Activated CD4-positive, alpha-beta T cell treated with anti-CD3 and anti-CD28 coated beads for 4 hours (primary cell): ENCODE measurements at places on chromosomes 1 and 21.

DNA sequence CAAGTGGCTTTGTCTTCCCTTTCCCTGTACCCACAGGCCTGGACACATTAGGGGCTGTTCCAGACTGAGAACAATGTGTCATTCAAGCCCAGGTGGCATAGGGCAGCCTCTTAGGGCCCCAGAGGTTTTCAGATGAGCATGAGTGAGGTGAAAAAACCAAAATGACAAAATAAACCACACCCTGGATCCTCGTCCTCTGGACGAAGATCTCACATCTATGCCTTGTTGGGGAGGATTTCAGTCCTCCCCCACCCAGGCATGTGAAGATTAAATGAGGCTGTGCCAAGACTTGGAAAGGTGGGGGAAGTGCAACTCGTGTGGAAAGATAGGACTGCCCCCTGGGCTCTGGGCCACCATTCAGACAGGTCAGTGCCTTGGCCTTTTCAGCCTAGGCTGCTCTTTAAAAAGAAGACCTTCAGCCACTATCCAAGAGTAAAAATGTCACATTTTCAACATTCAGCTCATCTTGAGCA lies 32.8 kb upstream of the IL19 start:
- no peak for DNase-seq

GRCh38 chr1:117582451-117582850 lies 23.4 kb upstream of the TENT5C start:
- DNase-seq, result no peak

GRCh38 chr1:96863449-96863848 lies 141.9 kb downstream of the PTBP2 start:
- no peak for DNase-seq

DNA sequence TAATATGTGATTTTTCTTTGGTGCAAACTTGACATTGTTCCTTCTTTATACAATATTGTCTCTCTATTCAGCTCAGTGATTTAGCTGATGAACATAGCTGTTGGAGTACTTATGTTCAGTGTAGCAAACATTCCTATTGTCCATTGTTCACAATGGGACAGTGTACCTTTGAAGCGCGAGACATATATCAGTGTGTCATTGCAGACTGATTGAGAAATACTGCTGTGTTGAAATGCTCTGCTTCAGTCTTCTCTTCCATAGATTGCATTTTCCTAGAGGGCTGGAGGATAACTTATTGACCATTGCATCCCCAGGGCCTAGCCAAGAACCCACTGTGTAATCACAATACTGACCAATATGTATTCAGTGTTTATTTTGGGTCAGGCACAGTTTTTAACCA lies 46.5 kb downstream of the HLX start:
- no peak for DNase-seq

DNA sequence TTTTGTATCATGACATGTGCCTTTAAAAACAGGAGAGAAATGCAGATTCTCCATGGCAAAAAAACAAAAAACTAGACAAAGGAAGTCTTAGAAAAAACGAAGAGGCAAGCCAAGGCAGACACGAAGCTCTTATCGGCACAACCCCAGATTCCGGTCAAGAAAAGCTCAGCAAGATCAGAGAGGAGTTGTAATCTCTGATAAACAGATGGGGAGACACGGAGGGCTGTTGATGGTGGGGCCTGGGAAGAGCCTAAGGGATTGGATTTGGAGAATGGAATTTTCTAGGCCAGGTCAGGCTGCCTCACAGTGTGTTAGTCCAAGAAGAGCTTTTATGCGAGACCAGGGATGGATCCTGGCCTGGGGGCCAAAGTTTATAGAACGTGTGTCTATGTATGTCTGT lies 96.2 kb upstream of the AKT3 start:
- DNase-seq, result no peak
